ENCODE measurements at places on chromosomes 3 and 15.

GRCh38 chr3:75303741-75304140 lies 360.4 kb upstream of the FRG2C start:
- DNase-seq = no peak

DNA sequence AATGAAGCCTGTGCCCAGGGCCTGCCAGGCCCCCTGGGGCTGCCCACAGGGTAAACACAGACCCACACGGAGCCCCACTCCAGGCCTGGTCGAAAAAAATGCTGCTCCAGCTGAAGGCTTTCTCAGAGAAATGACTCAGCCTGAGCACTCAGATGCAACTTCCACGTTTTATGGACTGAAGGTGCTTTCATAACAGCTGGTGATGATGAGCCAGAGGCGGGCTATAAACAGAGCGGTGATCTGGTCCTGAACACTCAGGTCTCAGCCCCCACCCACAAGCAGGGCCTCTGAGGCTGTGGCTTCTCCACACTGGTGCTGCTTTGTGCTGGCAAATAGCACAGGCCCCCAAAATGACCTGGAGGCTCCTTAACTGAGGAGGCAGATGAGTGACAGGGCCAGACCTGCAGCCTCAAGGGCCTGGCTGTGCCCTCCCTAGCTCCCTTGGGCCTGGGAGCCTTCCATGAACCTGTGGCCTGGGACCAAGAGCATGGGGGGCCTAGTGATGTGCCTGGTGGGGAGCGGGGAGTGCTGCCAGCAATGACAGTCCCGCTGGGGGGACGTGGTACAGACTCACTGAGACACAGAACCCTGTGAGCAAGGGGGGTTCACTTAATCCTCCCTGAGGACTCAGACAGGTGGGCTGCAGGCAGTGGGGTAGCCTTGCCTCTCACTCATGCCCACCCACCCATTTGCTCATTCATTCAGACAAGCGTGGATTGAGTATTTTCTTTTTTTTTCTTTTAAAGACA lies 23.0 kb upstream of the FURIN start:
- DNase-seq = no peak

DNA sequence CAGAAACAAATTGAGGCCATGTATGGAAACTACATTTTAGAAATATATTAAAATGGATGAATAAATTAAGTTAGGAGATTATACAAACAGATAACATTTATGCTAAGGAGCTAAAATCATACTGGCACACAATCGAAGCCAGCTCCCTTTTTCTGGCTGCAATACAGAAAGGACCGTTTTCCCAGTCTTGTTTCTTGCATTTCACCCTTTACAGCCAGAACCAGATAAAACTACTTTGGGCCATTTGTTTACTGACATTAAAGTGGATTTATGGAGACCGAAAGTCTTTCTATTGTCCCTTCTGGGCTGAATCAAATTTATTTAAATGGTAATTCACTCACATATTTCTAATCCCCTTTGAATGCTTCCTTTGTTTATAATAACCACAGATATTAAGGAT lies 50.1 kb upstream of the CNTN3 start:
- DNase-seq = no peak

- DNase-seq = no peak
Observed at GRCh38 chr3:179450261-179450701, 989 bp downstream of the GNB4 start.

DNA sequence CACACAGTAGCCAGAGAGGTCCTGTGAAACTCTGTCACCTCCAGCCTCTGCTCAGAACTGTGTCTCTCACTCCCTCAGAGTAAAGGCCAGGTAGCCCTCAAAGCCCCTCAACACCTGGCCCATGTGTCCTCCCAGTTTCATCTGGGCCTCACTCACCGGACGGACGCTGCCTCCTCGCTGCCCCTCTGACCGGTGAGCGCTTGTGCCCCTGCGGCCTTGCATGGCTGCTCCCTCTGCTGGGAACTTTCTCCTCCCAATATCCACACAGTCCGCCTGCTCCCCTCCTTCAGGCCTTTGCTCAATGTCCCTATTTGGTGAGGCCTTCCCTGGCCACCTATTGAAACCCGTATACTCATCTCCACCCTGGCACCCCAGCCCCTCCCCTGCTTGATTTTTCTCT lies 36.8 kb upstream of the TRH start:
- DNase-seq = no peak

GRCh38 chr15:99414755-99415731 lies 150.7 kb upstream of the MEF2A start:
- no peak for DNase-seq

GRCh38 chr15:37764733-37765191 lies 169.7 kb upstream of the TMCO5A start:
- DNase-seq = peak; percentile 56

Measured in HCT116 (cell line).